SHP77 (cell line): ENCODE measurements at places on chromosomes 4 and X.

GRCh38 chrX:6021316-6022091 is 207.2 kb downstream of the NLGN4X start:
- no peak for DNase-seq

GRCh38 chr4:98614094-98614493 is 44.3 kb downstream of the TSPAN5 start:
- no peak for DNase-seq

DNA sequence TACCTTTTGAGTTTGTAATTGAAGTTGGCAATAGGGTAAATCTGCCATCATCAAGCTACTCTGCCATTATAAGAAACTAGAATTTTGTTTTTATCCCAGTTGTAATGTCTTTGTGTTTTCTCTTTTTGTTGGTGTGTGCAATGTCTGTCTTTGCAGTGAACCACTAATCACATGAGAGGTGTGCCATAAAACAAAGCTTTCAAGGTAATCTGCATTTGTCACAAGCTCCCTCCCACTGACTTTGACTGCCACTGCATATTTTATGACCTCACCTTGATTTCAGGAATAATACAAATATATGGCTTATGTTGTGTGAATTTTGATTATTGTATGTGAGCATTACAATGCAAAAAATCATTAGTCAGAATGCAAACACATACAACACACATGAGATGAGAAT is 9.0 kb upstream of the GBA3 start:
- DNase-seq, result no peak

DNA sequence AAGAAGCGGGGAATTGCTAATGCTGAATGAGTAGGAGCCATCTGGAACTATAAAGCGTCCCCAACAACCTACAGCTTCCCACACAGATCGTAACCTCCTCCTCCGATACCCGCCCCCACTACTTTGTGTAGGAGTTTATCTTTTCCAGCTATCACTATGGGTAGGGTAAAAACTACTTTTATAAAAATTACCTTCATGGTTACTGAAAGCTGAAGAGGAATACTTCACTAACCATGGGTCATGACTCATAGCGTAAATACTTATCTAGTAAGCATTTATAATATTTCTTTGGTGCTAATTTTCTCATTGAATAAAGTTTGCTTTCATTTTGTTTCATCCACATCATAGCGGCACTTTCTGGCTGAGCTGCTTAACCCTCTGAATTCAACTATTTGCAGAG is 79.4 kb upstream of the TNIP3 start:
- no peak for DNase-seq

GRCh38 chr4:14726877-14727361 is 275.4 kb upstream of the CPEB2 start:
- DNase-seq, result peak; percentile 54

DNA sequence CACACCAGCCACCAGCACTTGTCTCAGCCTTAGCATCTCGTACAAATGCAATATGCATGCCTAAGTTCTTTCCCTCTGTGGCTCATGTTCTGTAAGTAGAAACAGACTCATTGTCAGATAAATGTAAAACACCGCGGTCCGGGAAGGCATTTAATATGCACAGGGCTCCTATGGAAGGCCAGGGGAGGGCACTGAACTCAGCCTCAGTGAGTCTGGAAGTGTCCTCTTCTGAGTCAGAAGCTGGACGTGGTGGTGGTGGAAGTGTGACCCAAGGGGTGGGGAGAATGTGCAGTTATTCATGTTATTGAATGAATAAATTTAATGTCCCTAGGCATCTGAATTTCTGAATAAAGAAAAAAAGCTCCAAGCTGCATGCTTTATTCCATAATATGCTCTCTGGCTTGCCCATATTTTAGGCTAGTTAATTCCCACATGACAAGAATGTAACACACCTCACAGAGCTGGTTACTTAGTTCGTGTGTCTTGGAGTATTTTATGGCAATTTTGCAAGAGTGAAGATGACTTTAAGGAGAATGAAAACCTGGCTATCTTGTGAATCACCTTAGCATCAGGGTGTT is 193.1 kb upstream of the GATB start:
- no peak for DNase-seq
